Left kidney (tissue), 8 donors: ENCODE measurements at places on chromosomes 4 and X.

DNA sequence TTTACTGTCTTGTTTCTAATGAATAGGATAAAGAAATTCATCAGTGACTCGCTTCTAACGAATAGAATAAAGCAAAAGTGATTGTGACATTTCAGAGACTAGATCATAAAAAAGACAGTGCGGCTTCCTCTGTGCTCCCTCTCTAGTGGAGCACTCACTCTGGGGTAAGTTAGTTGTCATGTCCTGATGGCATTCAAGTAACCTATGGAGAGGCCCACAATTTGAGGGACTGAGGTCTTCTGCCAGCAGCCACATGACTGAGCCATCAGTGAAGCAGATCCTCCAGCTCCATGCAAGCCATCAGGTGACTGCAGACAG, 72.4 kb downstream of the YIPF6 start:
- DNase-seq, result no peak

DNA sequence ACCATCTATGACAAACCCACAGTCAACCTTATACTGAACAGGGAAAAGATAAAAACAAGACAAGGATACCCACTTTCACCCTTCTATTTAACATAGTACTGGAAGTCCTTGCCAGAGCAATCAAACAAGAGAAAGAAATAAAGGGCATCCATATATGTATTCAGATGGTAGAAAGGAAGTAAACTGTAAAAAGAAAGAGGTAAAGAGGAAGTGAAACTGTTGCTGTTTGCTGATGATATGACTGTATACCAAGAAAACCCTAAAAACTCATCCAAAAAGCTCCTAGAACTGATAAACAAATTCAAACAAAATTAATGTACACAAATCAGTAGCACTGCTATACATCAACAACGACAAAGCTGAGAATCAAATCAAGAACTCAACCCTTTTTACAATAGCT, 538.7 kb upstream of the PABPC4L start:
- no peak for DNase-seq

DNA sequence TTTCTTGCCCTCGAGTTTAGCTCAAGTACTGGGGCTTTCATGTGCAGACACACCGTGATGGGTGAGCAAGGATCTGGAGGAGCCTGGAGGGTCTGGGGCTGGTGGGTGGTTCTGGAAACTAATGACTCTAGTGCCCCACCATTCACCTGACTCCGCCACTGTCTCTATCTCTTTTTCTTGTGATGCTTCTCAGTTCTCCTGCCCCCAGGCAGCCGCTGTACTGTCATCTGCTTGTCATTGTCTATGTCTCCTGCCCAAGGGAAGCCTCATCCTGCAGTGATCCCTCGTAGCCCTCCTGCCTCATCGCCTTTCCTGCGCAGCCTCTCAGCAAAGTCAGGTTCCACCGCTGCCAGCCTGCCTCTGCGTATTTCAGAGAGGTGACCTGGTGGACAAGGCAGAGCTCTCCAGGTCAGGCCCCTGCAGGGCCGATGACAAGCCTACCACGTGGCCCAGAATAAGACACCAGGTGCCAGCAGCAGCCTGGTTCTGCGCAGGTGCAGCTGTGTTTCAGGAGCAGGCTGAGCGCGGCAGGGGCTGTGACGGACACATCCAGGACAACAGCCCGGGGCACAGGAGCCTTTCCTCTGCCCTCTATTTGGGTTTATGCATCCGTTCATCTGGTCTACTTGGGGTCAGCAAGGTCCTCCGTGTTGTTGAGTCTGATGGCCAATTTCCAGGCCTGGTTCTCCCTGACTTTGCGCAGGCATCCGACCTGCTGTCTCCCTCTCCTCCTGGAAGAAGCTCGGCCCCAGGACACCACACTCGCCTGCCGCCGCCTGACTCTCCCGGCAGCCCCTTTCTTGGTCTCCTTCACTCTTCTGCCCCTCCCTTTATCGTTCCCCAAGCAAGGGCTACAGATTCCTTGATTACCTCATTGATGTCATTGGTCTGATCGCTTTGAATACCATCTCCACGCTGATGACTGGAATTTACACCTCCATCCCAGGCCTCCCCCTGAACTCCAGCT, 30.9 kb upstream of the CDKN2AIP start:
- DNase-seq, result no peak

- DNase-seq, result no peak
These were observed 139.9 kb downstream of the NDST3 start for GRCh38 chr4:118173956-118174725.

DNA sequence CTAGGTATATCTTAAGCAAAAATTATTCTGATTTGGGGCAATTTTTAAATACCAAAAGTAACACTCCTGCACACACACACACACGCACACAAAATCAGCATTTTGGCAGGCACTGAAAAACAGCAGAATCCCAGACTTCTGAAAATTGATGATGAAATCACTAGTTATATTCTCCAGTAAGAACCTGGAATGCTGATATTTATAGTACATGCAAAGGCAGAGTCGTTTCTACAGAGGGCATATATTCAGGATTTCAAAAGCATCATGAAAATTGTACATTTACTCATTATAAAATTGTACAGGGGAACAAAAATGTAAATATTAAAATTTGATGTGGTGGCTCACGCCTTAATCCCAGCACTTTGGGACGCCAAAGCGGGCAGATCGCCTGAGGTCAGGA, 352.5 kb upstream of the PITX2 start:
- no peak for DNase-seq

- DNase-seq, result no peak
These were observed 12.4 kb downstream of the SMIM20 start for GRCh38 chr4:25926462-25926861.

GRCh38 chr4:169228076-169228475, 42.7 kb downstream of the SH3RF1 start:
- DNase-seq, result no peak

- peak; percentile 73 for DNase-seq
These were observed 82.9 kb downstream of the STOX2 start for GRCh38 chr4:183987987-183988392.

DNA sequence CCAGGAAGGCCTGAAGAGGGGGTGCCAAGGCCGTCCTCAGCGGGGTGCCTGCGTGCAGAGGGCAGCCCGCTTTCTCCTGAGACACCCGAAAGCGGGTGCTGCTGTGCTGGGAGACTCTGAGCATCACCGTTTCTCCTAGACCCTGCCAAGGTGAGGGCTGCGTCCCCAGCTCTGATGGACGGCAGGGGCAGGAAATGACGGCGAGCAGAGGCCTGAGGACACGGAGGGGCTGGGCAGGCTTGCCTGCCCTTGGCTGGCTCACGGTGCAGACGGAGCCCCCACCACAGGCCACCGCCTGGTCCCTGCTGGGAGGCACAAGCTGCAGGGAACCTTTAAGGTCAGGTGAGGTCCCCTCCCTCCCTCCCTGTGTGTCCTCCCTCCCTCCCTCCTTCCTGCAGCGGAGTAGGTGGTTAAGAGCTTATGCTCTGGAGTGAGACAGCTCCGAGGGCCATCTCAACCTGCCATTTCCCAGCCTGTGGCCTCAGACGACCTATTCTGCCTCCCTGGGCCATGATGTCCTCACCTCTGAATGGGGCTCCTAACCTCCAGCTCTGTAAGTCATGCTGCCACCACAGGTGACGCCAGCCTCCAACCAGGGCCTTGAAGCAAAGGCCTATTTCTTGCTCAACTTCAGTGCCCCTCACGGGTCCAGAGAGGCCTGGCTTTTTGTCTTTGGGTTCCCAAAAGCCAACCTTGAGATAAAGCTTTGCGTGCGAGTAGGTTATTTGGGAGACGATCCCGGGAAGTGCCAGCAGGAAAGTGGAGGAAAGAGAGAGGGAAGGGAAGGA, 54.2 kb upstream of the GRPEL1 start:
- DNase-seq, result no peak

- DNase-seq, result no peak
These were observed 62.9 kb upstream of the UGT8 start for GRCh38 chr4:114535725-114536124.

- DNase-seq, result no peak
These were observed 97.3 kb upstream of the HPRT1 start for GRCh38 chrX:134362560-134363089.

DNA sequence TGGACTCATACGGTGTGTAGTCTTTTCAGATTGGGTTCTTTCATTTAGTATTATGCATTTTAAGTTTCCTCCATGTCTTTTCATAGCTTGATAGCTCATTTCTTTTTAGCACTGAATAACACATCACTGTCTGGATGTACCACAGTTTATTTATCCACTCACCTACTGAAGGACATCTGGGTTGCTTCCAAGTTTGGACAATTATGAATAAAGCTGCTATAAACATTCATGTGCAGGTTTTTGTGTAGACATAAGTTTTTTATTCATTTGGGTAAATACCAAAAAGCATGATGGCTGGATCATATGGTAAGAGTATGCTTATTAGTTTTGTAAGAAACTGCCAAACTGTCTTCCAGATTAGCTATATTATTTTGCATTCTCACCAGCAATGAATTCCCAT, 29.0 kb downstream of the CNOT6L start:
- DNase-seq, result no peak

- DNase-seq, result peak; percentile 31
These were observed 11.9 kb upstream of the ADH7 start for GRCh38 chr4:99447079-99447478.

DNA sequence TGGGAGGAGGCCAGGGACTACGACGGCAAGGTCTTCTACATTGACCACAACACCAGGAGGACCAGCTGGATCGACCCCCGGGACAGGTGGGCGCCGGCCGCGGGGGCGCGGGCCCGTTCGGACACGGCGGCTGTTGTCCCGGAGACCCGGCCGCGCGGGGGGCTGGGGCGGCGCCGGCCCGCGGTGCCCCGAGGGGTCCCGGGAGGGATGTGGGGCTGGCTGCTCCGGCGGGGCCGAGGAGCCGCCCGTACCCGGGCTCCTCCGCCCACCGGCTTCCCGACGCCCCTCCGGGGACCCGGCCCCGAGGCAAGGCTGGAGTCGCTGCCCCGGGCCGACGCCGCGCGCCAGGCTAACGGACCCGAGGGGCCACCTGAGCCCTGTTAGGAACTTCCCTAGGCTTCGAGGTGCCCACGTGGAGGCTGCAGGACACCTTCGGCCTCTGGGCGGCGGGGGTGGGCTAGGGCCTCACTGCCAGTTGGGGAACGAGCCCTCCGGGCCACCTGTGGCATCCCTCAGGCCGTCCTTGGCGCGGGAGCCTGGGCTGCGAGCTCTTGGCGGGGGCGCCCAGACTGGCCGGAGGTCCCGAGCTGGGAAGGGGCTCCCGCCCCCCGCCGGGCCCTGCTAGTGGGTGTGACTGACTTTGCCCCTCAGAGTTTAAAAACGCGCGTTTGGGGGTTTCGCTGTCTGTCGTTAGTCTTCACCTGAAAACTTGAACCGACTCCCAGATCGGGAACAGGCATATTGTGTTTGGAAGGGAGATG, 660 bp downstream of the WWC2 start:
- DNase-seq, result no peak

DNA sequence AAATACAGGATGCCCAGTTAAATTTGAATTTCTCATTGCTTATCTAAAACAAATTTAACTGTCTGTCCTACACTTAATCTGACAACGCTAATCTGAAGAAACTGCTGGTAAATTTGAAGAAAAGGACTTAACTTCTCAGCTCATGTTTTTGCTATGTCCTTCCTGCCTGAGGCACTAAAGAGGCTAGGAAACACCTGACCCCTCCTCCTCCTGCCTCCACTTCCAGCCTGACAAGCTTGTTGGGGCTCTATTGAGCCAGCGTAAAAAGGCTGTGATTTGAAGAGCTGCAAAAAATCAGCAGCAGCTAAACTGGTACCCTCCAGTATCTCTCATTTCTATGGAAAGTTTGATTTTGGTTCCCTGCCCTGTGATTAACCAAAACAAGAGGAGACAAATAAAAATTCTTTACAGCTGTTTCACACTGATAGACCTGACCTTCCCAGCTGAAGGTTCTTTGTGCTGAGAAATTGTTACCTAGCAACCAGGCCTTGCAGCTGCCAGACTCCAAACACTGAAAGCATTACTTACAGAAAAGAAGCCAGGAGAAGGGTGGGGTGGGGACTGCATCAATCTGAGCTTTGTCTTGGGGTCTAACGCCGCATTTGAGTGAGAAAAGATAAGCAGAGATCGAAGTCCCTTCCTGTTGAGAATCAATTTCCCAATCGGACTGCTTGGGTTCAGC, 35.0 kb downstream of the DCX start:
- DNase-seq, result no peak

- no peak for DNase-seq
These were observed 23.5 kb downstream of the PDGFC start for GRCh38 chr4:156948133-156948532.

DNA sequence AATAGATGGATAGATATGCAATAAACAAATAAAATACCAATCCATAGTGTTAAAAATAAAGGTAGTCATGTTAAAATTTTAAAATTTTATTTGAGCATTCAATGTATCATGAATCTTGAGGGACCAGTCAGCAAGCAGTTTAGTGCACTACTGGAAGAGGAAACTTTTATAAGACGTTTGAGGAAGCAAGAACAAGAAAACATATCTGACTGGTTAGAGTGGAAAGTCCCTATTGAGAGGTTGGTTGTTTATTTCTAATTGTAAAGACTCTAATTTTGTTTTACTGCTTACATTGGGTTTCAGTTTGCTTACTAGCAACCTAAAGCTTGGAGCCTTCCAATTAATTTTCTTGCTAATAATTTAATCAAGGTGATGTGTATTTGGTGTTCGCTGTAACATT, 786.2 kb downstream of the RAB28 start:
- DNase-seq, result no peak

DNA sequence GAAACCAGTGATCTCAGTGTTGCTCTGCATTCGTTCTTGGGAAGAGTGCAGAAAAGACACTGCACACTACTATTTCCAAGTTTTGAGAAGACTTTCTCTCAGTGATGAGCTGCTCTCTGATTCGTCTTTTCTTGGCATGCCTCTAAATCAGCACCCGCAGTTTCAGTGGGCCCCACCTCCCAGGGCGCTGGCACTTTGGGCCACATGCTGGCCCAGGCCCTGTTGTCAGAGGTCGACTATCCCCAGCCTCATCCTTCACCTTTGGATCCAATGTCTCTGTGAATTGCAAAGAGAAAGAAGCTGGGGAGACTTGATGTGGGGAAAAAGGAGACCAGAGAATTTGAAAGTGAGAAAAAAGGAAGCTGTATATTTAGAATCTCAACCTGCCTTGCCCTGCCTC, 644.1 kb upstream of the PITX2 start:
- DNase-seq, result no peak

DNA sequence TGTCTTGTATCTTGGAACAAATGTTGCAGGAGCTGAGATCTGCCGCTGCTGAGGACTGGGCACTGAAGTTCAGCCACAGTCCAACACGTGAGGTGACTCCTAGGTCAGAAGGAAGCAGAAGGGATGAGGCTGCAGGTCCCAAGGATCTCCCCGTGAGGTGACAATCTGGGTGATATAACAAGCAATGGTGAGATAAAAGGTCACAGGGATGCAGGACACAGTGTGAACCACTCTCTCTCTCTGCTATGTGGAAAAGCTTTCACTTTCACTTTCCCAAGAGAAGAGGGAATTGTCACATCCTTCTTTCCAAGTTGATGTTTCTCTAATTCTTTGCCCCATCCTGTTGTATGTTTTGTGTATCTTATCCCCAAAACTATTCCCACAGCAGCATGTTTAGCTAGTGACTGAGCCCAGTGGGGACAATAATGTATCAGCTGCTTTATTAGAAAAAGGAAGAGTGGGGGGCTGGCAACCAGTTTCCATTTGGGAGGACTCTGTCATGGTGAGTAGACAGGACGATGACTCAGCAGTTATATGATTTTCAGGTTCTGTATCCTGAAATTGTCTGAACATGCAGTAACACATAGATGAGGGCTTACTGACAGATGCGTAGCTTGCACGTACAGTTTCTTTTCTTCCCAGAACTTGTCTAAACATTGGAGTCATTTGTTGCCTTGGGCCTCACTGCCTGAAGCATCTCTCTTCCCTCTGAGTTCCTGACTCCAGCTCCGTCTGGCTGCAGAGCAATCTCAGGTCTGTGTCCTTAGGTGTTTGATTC, 1415.8 kb upstream of the TENM3 start:
- no peak for DNase-seq
